Stimulated activated CD8-positive, alpha-beta memory T cell treated with anti-CD3 and anti-CD28 coated beads, Interleukin-4, amount 100 ng/mL, for 4 hours (primary cell): ENCODE measurements at places on chromosomes 12 and 14.

DNA sequence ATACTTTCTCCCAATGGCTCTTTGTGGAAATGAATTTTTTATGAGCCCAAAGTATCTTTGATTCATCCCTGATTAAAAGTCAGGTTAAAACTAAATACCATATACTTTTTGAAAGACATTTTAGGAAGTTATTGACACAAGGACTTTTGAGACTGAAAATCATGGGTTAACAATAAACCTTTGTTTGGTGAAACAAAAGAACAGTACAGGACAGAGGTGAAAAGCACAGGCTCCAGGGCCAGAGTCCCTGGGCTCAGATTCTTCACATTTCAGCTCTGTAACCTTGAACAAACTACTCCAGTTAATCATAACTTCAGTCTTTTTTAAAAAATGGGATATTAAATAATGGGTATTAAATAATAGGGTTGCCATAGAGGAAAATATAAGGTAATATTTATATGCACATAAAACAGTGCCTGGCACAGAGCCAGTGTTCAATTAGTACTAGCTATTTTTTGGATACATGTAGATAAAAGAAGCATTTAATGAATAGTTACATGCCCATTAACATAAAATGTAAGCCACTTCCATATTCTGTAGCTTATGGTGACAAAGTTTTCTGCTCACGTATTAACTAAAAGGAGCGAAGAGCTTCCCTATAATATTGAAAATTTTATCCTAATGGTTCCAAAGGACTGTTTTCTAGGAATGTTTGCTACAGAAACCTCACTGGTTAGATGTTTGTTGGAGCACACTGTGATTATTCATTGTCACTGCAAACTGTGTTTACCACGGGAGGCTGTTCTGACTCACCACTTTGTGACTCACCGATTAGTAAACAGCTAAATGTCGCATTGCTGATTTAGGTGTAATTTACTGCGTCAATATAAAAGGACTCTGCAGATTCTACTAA lies 255.4 kb downstream of the DAD1 start:
- no peak for DNase-seq

- no peak for DNase-seq
These were observed 46.7 kb upstream of the EGLN3 start for GRCh38 chr14:33997611-33998010.

- DNase-seq = no peak
These were observed 1673.9 kb upstream of the SEL1L start for GRCh38 chr14:83207550-83207949.

DNA sequence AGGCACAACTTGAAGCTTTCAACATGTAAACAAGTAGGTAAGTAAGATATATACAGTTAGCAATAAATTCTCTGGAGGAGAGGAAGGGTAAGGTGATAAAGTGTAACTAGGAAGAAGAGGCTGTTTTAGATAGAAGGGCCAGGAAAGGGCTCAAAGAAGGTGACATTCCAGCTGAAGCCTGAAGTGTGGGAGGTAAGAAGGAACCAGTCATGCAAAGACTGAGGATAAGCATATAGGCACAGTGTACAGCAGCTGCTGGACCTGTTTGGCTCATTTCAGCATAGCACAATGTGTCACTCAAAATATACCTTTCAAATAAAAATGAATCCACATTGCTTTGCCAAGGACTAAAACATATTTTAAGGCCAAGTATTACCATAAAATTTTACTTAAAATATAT lies 28.6 kb upstream of the ARL1 start:
- no peak for DNase-seq

- DNase-seq = no peak
These were observed 140.2 kb downstream of the AACS start for GRCh38 chr12:125205386-125205785.

DNA sequence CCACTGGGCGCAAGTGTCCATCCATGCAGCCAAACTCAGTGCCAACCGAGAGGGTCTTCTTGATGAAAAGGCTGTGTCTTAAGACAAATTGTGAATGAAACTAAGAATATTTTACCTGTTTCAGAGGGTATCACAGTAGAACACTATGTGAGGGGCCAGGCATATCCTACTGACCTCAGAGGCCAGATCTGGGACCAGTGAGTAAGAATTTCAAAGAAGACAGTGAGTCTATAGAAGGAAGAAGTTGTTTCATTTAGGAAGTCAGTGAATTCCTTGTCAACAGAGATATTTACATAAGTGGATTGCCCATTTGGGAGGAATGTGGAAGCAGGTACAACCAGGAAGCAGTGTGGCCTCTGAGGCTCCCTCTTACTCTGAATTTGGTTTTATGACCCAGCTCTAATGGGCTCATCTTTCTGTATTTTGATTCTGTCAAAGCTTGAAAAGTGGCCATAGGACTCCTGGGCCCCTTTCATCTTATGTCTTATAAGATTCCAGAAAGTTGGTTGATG lies 137.4 kb downstream of the ZNF664 start:
- DNase-seq = no peak

- DNase-seq = no peak
These were observed 7.2 kb upstream of the KRT75 start for GRCh38 chr12:52441320-52441911.

DNA sequence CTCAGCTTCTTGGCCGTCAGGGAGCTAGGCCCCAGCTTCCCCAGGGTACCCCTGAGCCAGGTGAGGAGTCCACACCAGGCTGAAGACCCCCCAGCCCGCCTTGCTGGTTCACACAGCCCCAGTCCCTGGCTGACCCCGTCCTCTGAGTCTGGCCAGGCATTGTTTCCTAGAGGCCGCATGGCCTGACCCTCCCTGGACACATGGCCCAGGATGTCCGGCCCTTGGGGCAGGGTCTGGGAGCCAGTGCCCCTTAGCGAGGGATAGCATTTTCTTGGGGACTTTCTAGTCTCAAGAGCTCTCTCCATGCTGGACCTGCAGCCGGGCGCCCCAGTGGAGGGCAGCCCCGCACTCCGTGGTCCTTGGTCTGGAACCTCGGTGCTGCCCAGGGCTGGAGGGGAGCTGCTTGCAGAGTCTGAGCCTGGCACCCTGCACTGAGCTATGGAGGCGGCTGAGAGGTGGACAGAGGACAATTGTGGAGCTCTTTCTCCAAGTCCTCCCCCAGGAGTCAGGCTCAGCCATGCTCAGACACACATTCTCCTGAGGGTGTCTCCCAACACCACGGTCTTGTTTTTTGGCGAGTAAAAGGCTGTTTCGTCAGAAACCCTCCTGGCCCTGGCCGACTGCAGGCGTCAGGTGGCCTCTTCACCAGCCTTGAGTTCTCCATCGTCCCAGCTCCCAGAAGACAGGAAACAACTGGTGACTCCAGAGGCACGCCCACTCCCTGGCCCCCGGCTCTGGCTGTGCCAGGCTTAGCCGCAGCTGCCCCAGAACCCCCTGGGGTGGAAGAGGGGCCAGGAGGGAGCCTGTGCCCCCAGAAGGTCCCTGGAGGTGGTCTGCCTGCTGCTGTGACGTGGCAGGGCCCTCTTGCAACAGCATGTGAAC lies 17.6 kb upstream of the CRIP2 start:
- DNase-seq = no peak

DNA sequence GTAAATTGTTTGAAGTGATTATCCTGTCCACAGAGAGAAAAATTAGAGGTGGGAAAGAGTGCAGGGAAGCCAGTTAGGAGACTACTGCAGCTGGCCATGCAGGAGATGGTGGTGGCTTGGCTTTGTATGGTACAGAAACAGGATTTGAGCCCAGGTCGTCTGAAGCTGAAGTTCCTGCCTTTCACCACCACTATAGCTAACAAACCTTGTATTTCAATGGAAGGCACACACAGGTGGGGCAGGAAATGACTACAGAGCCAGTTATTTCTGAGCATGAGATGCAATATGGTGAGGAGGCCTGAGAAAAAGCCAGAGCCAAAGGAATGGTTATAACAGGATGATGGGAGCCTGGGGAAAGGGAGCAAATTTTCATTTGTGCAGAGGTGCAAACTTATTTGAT lies 103.9 kb downstream of the BTG1 start:
- no peak for DNase-seq
